ENCODE measurements at places on chromosomes 6 and 20.

GRCh38 chr6:35524380-35525020 lies 11.8 kb upstream of the TULP1 start:
- DNase-seq, result no peak

GRCh38 chr20:51428401-51429143 lies 113.9 kb downstream of the NFATC2 start:
- no peak for DNase-seq

- no peak for DNase-seq
These were observed 973.2 kb upstream of the SLC35B3 start for GRCh38 chr6:9408402-9409117.

- DNase-seq, result no peak
These were observed 22.1 kb upstream of the ECI2 start for GRCh38 chr6:4157506-4157905.

- no peak for DNase-seq
These were observed 532 bp upstream of the PM20D2 start for GRCh38 chr6:89145091-89145955.

- peak; percentile 32 for DNase-seq
These were observed 1.8 kb upstream of the SAMD5 start for GRCh38 chr6:147506704-147507114.
